ENCODE measurements at places on chromosomes 2 and 18.

GRCh38 chr2:67514515-67514914 lies 117.4 kb downstream of the ETAA1 start:
- no peak for DNase-seq

DNA sequence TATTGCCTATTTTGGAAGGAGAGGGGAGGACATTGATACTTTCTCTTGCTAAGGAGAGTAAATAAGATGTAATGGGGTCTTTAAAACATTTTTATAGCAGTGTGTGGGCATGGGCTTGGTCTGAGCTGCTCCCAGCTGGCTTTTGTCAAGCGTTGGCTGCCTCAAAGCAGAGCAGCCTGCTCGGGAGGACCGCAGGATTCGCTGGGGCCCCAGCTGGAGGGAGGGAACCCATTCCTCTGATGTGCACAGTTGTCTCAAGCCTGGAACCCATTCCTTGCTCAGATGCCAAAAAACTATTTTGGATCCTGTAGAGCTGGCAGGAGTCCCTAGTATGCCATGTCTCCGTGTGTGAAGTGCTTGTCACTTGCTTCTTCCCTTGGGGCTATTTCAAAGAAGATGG lies 59.4 kb upstream of the RMDN2 start:
- no peak for DNase-seq

DNA sequence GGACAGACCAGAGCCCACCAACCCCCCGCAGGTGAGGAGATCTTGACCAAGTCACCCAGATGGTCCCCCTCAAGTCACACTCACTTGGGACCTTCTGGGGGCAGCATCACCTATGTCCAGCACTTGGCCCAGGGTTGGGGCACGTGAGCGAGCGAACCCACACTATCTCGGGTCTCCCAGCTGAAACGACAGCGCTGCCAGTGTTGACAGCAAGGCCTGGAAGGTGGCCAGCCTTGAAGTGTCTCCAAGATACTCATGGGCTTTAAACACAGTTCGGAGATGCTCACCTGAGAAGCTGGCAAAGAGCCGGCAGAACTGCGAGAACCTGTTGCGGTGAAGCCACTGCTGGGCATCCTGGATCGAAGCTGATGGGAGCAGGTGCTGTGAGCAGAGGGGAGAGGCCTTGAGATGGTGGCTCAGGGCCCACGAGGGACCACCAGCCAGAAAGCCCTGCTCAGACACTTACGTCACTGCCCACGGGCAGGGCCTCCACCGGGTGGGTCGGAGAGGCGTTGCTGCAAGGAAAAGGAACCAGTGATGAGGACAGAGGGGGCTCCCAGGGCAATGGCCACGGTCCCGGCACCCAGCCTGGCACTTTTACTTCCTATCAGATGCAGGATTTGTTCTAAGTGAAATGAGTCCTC lies 47.5 kb downstream of the TFCP2L1 start:
- no peak for DNase-seq

DNA sequence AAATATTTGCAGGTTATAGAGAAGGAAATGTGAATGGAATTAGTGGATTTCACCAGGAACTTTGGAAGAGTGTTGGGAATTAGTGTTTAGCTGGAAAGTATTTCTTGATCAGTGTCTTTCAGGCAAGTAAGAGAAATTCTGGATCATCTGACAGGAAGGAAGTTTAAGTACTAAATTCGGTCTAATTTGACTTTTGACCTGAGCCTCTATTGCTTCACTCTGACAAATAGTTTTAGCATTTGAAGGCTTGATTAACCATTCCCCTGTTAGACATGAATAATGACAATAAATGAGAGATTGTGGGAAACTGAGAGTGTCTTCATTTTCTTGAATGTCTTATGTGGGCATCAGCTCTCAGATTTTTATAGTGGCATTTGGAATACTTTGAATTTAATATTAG lies 16.0 kb downstream of the CCNT2 start:
- DNase-seq = no peak

DNA sequence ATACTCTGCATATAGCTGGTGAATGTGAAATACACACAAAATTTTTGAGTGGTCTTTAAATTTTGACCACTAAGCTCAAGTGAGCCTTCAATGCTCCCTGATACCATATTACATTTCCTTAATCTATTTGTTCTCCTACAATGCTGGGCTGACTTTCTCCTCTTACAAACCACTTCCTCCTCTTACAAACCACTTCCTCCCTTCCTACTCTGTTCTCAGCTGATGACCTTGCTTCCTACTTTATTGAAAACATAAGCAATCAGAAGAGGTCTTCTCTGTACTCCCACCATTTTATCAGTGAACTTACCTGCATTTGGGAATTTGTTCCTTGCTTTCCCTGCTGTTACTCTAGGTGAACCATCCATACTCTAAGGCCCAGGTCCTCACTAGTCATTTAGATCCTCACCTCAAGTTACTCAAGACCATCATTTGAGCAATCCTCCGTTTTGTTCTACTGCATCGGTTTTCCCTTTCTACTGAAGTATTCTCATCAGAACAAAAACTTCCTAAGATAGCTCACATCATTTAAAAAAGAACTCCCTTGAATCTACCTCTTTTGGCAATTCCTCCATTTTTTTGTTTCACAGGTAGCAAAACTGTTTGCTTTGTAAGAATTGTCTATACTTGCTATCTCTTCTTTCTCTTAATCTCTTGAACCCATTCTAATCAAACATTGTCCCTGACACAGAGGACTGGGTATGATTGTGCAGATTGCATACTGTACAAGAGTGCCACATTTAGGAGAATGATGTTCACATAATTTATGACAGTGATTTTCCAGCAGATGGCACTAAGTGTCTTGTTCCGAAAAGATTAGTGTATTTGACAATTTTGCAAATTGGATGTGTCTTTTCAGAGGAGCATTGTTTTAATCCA lies 96.5 kb downstream of the EPB41L5 start:
- peak; percentile 78 for DNase-seq

GRCh38 chr2:239685556-239685955 lies 284.7 kb upstream of the HDAC4 start:
- DNase-seq = no peak

DNA sequence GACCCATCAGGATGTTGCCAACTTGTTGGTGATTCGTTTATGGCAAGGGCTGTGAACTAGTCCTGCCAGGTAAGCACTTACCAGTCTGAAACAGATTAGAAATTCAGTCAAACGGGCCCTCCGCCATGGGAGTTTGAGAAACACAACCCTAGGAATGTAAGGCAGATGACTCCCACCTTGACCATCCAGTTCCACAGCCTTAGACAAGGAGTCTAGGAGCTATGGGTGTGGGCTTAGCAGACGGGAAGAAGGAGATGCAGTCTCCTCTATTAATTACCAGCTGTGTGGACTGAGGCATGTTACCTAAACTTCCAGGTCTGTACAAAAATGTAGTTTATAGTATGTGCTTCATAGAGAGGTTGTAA lies 319.4 kb upstream of the NCKAP5 start:
- no peak for DNase-seq

GRCh38 chr2:98804265-98804650 lies 73.3 kb upstream of the MGAT4A start:
- DNase-seq = no peak

DNA sequence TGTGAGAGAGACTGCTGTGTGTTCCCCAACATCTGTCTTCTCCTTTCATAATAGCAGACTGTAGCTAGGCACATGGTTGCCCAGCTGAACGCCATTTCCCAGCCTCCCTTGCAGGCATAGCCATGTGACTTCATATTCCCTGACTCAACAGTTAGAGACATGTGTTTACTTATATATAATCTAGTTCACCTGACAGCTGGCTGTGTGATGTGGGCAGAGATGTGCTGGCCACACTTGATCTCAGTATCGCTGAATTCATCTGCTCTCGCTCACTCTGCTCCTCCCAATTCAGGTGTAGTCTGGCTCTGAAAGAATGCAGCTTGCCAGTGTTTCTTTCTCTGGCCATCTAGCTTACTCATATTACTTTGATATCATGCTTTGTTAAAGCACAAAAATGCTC lies 52.3 kb upstream of the SEC11C start:
- DNase-seq = no peak

DNA sequence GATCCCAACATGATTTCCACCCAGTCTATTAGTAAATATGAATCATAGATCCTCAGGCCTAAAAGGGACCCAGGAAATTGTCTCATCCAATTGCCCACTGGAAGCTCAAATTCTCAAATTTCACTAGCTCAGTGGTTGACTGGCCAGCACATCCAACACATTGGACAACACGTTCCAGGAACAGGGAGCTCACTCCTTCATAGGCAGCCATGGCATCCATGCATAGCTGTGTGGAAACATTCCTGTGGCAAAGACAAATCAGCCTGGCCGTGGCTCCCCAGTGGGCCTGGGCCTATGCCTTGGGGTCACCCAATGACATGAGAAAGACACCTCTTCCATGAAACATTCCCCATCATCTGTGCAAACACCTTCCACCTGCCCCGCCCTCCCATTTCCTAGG lies 261.1 kb downstream of the ANAPC1 start:
- DNase-seq = no peak

- no peak for DNase-seq
These were observed 9.3 kb upstream of the EFHD1 start for GRCh38 chr2:232623768-232624765.

DNA sequence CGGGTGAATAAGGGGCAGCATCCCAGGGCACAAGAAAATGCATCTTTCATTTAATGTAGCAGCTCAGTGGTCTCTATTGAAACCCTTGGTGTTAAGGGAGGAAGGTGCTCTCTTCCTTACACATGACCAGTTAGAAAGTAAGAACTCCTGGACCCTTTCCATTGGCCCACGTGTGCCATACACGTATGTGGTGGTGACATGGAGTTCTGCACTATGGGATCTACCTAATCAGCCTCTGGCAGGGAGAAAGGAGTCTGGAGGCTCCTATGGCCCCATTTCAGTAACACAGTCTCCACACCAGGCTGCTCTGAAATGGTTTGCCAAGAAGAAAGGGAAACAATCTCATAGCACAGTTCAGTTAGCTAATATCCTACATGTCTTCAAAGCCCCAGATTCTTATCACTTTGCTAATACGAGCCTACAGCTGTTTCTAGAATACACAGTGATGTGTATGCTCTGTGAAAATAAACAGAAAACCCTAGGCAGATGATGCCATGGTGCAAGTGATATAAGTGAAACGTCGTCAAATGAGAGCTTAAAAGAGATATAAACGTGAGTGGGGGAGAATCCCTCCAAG lies 7.0 kb downstream of the EFEMP1 start:
- no peak for DNase-seq

GRCh38 chr2:11621410-11621809 lies 48.6 kb downstream of the NTSR2 start:
- no peak for DNase-seq

GRCh38 chr2:212904646-212905045 lies 246.8 kb downstream of the IKZF2 start:
- no peak for DNase-seq

DNA sequence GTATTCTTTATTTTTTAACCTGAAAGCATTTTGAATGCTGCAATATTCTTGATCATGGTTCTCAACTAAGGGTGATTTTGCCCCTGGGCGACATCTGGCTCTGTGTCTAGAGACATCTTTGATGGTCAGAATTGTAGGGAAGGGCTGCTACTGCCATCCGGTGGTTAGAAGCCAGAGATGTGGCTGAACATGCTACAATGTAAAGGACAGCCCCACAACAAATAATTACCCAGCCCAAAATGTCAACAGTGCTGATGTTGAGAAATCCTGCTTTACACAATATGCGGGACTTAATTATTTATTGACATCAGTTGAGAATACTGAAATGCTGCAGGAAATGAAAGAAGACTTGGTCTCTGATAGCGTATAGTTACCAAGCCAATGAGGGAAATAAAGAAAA lies 37.5 kb upstream of the SERPINB2 start:
- DNase-seq = no peak

- peak; percentile 82 for DNase-seq
These were observed at the start of gene FKBP1B for GRCh38 chr2:24049485-24050021. Gene FKBP1B (plus strand): TSS chr2:24049741. CDS start chr2:24049850, 109 bp downstream.

DNA sequence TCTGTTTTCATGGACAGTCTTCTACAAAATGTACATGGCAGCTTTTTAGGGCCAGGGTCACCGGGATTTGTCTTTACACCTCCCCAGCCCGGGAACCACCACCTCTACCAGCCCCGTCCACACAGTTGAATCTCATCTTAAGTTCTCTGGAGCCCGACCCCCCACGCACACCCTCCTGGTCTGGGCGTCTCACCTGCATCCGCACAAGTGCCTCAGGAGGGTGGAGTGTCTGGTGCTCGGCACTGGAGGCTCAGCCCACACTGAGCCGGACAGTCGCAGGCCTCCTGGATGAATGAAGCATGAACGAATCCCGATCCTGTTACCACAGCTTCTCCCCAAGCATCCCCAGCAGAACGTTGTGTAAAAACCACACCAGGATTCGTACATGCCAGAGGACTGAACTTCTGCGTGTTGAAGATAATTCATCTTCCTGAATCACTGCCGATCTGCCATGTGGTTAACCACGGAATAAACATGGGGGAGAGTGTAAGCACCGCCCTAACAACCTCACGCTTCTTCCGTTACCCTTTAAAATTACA lies 162.0 kb downstream of the RTP5 start:
- no peak for DNase-seq

DNA sequence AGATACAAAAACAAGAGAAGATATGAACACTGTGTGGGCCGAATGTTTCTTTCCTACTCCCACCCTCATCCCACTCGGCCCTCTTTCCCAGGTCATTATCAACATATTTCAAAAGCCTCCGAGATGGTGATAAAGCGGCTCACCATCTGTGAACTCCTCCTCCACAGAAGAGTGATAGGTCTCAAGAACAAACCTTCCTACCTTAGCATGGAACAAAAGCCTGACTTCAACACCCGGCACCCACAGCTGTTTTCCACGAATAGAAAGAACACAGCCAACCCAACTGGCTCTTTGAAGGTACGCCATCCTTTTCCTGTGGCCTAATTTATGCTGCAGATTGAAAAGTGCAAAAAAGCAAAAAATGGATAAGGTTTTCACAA lies 28.8 kb downstream of the BCL2 start:
- DNase-seq = no peak

GRCh38 chr2:222933458-222933857 lies 72.6 kb downstream of the ACSL3 start:
- DNase-seq = no peak

- no peak for DNase-seq
These were observed 65.0 kb upstream of the RPL31 start for GRCh38 chr2:100936972-100937542.

DNA sequence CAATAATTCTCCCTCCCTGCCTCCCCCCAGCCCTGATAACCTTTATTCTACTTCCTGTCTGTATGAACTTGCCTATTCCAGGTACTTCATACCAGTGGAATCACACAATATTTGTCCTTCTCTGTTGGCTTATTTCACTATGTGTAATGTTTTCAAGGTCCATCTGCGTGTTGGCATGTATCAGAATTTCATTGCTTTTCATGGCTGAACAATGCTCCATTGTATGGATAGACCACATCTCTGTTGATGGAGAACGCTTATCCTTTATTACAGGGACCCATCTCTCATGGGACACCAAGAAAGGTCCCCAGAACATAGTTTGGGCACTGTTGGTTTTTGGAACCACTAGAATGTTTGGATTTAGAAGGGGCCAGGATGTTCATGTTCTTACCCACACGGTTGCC lies 40.2 kb downstream of the ATOH8 start:
- no peak for DNase-seq

DNA sequence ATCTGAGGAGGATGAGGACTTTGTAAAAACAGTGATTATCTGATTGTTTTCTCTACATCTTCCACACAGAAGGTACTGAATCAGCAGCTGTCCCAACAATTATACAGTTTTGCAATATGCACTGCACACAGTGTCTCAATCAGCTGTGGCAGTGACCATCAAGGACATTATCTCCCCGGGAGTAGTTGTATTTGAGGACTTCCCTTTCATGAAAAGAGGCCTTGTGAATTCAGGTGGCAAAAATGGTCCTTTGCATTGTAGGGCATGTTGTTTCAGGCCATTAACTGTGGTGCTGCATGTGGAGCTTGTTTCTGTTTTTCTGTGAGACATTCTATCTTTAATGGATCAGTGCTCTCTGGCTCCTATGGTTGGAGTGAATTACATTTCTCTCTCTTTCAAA lies 779.4 kb upstream of the FSHR start:
- no peak for DNase-seq
